ENCODE measurements at places on chromosomes 1 and 21.
A peak's percentile ranks its signal among the peaks of the same experiment; 100 is the strongest.

GRCh38 chr21:45423201-45423955 is 18.4 kb downstream of the COL18A1 start:
- DNase-seq: no peak

DNA sequence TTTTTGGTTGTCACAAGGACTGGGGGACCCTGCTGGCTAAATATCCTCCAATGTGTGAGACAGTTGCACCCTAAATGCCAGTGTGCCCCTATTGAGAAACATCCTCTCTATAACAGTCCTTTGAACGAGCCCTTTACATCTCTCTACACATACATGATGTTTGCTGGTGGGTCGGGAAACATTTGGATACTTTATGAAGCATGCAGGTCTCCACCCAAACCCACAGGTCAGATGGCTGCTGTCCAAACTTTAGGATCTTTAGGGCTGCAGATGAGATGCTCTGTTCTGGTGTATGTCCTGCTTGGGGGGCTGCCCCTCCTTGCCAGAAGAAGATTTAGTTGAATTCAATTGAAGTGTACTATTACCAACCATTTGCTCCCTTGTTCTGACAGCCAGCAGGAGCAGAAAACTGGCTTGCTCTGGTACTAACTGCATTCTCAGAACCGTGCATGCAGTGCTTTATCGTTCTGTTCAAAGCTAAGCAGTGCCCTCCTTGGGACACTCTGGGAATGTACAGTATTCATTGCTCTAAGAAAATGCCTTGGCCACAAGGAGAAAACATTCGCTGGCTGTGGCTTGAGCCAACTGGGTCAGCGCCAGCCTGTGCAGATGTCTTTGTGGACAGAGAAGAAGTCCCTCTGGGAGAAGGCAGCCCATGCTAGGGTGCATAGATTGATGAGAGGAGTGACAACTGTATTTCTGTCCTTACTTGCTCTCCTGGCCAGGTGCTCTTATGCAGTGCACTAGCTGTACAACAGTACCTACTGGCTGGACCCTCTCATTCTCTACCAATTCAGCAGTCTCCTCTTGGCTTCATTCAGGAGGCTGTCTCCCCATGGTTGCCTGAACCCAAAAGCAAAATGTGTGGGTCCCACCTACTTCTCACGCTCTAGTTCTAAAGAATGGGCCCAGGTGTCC is 61.4 kb upstream of the DIRAS3 start:
- DNase-seq: peak; percentile 87

DNA sequence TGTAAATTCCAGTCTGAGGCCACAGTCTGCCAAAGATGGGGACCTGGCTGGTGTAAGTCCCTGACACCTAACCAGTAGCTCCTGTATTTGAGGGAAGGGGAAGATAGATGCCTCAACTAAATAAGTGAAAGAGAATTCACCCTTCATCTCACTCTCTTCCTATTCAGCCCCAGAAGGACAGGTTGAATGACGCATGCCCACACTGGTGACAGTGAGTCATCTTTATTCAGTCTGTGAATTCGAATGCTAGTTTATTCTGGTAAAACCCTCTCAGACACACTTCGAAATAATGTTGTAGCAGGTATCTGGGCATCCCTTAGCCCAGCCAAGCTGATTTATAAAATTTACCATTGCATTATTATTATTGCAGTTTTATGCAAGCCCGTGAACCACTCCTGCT is 617.0 kb upstream of the PRMT6 start:
- no peak for DNase-seq

DNA sequence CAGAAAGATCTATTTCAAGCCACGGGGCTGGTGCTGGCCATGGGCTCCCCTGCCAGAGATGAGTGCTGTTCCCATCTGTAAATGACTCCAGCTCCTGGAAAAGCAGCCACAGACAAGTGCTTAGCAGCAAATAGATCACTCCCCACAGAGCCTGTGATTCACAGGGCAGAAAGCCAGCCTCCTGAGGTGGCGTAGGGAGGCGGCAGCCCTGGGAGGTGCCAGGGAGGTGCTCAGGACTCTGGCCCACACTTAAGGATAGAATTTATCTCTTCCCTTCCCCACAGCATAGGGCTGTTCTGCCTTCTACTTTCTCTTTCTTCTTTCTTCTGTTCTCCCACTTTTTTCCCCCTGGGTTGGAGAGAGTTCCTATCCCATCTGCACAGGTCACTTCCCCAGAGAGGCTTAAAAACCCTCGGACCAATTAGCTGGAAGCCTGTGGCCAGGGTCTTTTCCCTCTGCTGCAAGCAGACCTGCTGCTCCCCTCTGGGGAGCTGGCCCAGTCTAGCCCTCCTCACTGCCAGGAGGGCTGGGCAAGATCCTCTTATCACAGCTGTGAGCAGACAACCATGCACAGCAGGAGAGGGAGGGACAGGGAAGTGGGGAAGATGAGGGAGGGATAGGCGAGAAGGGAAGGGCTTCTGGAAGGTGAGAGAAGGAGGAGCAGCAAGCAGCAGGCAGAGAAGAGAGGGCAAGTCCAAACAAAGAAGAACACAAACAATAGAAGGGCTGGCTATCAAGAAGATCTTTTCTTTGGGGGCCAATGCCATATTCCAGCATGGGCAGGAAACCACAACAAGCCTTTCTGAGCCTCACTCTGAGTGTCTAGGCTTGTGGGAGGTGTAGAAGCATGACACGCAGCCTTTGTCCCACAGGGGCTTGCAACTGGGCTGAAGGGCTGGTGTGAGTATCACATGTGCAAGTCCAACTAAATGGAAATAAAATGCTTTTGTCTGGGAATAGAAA is 41.0 kb downstream of the KCND3 start:
- no peak for DNase-seq

DNA sequence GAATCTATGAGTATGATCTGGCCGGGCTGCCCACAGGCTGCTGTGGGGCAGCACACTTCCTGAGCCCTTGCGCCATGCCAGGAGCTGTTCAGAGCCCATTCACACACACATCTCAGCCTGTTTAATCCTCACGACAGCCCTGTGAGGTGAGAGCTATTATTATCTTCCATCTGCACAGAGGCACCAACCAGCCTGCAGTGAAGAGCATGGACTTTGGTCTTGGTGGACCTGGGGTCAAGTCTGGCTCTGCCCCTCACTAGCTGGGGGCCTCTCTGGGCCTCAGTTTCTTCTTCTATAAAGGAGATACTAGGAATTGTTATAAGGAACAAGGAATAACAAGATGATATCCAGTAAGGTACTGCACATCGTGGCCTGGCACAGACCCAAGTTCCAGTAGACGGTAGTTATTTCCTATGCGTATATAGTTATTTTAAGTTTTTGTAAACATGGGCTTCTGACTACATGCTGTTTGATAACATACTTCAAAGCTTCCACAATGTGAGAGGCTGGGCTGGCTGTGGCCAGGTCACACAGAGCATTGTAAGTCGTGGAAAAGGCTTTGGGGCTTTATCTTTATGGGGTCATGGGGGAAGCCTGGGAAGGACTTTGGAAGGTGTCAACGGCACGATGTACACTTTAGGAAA is 3.4 kb upstream of the PADI2 start:
- no peak for DNase-seq

GRCh38 chr1:205449750-205450443 is 5.9 kb downstream of the BLACAT1 start:
- peak; percentile 42 for DNase-seq

GRCh38 chr1:35305383-35305782 is 36.9 kb downstream of the ZMYM4 start:
- DNase-seq: no peak

- no peak for DNase-seq
Observed at GRCh38 chr1:21853131-21853427, 41.0 kb downstream of the LDLRAD2 start.

- DNase-seq: peak; percentile 40
Observed at GRCh38 chr1:234670967-234671626, 61.1 kb upstream of the IRF2BP2 start.

DNA sequence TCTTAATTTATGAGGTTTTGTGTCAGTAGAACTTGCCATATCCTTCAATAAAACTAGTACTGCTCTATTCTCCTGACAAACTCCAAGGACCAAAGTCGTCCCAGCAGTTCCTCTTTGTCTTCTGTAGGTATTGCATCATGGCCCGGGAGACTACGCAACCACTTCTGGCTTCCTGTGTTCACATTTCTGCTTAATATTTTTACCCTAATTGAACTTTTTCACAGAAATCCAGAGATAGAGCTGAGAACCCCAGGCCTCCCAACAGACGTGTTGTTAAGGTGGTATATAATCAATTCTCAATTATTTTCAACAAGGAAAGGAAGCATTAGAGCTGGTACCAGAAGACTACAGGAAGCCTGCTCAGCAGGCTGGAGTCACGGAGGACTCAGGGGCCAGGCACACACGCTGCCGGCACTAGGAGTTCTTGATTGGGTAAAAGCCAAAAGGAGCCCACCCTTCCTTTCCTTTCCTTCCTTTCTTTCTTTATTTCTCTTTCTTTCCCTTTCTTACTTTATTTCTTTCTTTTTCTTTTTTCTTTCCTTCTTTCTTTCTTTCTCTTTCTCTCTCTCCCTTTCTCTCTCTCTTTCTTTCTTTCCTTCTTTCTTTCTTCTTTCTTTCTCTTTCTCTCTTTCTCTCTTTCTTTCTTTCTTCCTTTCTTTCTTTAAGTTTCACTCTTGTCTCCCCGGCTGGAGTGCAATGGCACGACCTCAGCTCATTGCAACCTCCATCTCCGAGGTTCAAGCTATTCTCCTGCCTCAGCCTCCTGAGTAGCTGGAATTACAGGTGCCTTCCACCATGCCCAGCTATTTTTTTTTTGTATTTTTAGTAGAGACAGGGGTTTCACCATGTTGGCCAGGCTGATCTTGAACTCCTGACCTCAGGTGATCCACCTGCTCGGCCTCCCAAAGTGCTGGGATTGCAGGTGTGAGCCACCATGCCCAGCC is 173.7 kb downstream of the ZBTB18 start:
- no peak for DNase-seq

DNA sequence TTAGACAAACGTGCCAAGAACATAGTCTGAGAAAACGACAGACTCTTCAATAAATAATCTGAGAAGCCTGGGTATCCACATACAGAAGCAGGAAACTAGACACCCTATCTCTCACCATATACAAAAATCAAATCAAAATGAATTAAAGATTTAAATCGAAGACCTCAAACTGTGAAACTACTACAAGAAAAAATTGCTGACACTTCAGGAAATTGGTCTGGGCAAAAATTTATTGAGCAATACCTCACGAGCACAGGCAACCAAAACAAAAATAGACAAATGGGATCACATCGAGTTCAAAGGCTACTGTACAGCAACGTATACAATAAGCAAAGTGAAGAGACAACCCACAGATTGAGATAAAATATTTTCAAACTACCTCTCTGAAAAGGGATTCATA is 292.8 kb upstream of the RGS18 start:
- DNase-seq: no peak

DNA sequence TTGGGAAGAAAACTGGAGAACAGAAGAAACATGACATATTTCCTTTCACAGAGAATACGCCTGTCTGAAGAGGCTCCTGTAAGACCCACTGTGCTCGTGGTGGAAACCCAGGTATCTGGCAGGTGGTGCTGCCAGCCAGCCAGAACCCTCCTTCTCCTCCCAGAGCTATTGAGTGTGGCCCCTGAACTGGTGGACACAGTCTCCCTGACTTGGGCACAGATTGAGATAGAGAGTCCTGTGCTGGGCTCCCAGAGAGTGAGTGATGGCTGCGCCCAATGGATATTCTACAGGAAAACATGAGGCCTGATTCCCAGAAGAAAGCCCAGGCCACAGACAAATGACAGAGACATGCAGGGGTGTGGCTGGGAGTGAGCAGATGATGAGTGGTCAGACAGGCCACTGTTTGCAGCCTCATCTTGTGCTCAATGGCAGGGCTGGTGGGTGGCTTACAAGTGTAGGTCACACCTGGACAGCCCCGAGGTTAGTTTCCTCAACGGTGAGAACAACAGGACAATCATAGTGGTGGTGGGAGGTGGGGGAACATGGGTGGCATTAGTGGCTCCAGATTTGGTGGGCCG is 127.9 kb downstream of the PTPRU start:
- DNase-seq: no peak

GRCh38 chr1:172299515-172299914 is 121.0 kb upstream of the C1orf105 start:
- no peak for DNase-seq

DNA sequence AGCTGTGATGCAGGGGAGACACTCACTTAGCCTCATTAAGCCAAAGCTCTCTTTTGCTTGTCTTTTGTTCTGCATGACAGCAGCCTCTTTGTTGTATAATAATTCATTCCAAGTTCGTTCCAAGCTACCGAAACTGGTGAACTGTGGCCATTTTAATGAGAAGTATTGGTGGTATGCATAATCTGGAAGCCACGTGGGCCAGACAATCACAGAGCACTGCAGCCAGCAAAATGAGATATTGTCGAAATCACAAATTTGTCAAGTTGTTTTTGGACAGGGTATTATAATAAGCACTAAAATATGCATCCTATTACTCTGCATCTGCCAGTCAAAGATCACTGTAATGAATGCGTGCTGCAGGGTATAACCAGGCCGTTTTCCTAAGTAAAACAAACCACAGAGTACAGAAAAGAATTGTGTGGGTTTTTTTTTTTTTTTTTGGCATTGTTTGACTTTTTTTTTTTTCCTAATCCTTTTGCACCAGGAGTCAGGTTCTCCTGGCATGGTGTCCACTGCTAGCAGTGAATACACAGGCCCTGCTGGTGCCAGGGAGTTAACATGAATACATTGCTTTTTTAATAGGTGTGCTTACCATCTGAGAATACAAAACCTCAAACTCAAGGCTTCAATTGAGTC is 423.9 kb downstream of the PTBP2 start:
- no peak for DNase-seq

GRCh38 chr1:235075048-235075776 is 53.4 kb downstream of the TOMM20 start:
- no peak for DNase-seq

GRCh38 chr1:203520315-203520714 is 26.4 kb downstream of the OPTC start:
- no peak for DNase-seq

DNA sequence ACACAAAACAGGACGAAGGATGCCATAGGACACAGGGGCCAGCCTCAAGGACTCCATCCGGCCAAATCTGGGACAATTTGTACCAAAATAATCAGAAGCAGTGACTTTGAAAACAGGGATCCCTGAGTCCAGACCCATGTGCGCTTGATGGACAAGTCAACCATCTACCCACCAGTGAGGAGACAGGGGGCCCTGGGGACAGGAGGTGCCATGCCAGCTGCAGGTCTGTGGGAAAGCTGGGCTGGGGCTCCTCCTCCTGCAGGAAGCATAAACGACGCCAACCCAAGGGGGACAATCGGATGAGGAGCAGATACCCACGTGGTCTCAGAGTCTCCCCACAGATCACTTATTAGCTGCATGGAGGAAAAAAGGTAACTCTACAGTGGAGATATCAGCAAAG is 50.6 kb downstream of the NPHP4 start:
- DNase-seq: no peak

Data from right lung (tissue), 10 donors.